ENCODE measurements at places on chromosomes 6 and 20.

- no peak for DNase-seq
These were observed 3.1 kb downstream of the FAM210B start for GRCh38 chr20:56361900-56362299.

- DNase-seq = no peak
These were observed 28.1 kb upstream of the HLA-C start for GRCh38 chr6:31299947-31300346.

GRCh38 chr20:43789593-43789992, 62.8 kb upstream of the GTSF1L start:
- DNase-seq = no peak

- DNase-seq = no peak
These were observed 46.1 kb downstream of the HLA-F start for GRCh38 chr6:29769336-29769735.

DNA sequence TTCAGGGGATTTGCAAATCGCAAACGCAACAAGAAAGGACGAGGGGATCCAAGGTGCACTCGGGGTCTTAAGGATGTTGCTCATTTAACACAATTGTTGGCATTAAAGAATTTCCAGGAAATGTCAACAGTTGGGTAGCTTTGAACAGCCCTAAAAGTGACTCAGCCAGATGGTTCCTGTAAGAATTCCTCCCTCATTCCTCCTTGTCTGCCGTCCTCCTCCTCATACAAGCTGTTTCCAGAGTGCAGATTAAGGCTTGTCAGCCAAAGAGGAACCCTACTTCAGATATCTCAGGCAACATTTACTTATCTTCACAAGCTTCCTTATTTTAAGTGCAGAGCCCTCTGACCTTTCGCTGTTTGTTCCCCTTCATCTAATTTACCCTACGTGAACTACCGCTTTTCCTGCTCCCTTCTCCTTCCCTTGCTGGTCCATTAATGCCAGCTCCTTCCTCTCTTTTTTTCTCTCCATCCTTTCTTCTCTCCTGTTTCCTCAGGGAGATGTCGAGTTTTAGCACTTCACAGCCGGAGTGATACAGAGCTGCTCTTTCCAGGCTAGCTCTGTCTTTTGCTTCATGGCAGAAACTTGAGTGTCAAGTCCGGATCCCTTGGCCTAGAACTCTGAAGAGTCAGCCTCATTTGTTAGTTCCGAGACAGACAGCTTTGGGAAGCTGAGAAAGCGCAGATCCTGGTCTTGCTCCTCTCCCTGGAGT, 26.1 kb upstream of the TBC1D7 start:
- DNase-seq = no peak

DNA sequence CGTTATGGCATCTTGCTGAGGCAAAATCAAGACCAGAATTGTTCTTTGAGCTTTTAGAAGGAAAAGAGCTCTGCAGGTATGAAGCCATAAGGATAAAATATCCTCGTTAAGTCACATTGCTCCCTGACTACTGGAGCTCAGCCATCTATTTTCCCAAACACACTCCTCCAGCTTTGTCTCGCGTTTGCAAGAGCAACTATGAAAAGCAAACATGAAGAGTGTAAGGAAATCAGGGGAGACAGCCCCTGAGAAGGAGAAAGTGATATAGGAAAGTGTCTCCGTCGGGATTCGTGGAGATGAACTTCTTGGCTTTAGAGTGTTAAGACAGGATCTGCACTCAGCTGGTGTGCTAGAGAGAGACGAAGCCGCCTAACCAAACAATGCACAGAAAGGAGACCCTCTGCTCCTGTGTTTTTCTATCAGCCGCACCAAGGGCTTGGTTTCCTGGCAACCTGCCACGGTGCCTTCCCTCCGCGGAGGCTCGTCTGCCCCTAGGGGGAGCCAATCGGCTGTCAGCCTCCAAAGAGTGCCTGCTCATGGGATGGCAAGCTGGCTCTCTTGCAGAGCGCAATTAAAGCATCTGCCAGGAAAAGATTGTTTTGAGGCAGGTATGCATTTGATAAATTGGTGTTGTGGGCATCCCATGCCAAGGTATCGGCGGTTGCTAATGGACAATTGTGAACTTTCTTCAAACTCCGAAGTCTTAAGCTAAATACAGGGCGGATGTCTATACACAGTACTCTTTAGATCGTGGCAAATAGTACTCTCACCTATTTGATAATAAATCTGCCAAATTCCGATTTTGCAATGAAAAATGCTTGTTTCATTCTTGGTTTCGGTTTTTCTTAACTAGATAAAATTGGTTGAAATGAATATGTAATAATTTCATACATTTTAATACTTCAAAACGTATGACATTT, 603.2 kb downstream of the RNF144B start:
- DNase-seq = no peak

DNA sequence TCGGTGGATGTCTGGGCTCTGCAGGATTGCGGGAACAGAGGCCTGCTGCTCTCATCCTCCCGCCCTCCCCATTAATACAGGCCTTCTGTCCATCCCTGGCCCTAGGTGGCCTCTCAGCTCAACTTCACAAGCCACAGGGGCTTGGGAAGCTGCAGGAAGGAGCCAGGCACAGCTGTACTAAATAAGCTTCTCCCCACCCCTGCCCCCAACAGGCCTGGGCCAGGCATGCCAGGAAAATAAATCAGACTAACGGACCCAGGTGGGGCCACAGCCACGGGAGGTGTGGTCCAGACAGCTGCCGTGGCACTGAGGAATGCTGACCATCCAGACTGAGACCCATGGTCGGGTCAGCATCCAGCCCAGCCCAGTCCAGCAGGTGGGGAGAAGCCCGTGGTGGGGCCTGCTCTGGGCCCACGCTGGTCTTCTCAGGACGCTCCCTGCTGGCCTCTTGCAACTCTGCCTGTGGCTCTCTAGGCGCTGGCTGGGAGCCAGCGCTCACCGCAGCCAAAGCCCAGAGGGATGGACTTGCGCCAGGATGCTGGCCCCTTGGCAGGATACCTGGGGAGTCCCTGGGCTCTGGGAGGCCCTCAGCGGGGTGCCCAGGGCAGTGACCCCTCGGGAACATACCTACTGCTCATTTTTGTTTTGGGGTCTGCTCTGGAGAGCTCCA, 8.6 kb upstream of the YTHDF1 start:
- no peak for DNase-seq

DNA sequence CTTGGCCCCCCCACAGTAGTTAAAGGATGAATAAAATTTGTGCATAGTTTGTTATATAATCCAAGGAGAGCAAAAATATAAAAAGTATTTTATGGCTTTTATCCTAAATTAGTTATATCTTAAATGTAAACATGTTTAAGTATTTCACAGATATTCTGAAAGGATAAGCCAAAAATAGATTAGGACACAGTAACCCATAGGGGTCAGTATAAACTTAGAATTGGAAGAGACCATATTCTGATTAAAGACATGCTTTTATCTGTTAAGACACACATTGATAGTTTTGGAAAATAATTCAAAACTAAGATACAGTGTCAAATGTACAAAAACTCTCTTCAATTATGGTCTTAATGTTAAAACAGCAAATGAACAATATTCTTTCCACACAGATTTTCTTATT, 4.5 kb upstream of the SERINC1 start:
- DNase-seq = no peak

- DNase-seq = no peak
These were observed 14.6 kb upstream of the ZMYND8 start for GRCh38 chr20:47370850-47371782.

DNA sequence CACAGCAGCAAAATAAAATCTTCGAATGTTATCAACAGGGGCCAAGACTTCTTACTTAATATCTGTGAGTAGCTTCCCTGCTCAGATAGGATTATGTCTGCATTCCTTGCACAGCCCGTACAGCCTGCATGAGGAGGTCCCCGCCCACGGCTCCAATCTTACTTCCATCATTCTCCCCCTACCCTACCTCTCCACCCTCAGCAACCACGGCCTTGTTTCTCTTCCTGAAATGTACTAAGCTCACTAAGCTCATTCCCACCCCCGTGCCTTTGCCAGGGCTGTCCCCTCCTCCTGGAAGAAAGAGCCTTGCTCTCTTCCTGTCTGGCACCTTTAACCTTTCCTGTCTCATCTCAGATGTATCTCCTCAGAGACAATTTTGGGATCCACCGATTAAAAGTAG, 120.4 kb downstream of the BCAS1 start:
- DNase-seq = no peak

DNA sequence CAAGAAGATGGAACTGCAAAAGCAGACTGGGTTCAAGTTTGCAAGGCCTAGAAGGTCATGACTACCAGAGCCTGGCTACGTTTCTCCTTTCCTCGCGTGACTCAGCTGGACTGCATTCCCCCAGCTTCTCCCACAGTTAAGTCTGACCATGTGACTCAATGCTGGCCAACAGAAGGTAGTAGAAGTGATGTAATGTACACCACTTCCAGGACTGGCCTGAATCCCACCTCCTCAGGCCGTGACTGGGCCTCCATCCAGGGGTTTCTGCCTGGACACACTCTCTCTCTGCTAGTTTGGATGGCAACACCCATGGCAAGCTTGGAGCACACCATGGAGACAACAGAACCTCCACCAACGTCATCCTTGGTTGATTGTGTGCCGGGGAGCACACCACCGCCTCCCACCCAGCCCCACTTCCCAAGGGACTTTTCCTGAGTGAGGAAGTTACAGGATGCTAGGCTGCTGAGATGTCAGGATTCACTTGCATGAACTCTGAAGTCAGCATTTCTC, 112.0 kb upstream of the CDYL start:
- no peak for DNase-seq

- DNase-seq = no peak
These were observed 9.6 kb downstream of the FAM83B start for GRCh38 chr6:54856129-54856528.

- DNase-seq = no peak
These were observed 28.0 kb downstream of the PLAGL2 start for GRCh38 chr20:32179515-32179914.

- no peak for DNase-seq
These were observed 7.4 kb downstream of the PERP start for GRCh38 chr6:138099832-138100231.

DNA sequence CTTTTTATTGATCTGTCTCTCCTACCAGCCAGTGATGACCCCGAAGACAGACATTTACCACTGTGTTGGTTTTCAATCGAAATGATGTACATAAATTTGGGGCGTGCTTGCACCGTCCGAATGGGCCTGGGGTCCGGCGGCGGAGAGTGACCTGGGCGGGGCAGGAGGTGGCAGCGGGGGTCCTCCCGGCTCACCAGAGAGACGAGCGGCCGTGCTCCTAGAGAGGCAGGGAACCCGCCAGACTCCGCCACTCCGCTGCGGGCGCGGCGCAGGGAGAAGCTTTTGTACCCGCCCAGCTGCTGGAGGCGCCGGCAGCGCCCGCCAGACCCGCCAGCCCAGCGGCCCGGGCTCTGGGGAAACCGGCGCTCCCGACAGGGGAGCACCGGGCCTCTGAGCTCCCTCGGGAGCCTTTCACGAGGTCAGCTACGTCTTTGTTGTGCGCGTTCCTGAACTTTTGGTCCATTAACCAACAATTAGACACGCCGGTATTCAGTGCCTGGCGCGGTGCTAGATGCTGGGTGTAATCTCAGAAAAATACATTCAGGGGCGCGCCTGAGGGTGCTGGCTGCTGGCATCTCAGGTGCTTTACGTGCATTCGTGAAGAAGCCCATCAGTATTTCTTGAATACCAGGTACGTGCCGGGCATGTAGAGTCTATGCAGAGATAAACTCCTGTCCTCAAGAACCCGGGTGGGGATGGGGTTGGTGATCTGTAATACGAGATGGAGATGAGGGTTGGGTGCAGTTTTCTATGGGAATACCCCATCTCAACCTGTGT, at the start of gene PGBD1:
Gene PGBD1, plus strand, starts transcription at position 285 of the 777 bp plus-strand sequence. CDS start 2,242 bp downstream, outside the sequence.
- peak; percentile 17 for DNase-seq

DNA sequence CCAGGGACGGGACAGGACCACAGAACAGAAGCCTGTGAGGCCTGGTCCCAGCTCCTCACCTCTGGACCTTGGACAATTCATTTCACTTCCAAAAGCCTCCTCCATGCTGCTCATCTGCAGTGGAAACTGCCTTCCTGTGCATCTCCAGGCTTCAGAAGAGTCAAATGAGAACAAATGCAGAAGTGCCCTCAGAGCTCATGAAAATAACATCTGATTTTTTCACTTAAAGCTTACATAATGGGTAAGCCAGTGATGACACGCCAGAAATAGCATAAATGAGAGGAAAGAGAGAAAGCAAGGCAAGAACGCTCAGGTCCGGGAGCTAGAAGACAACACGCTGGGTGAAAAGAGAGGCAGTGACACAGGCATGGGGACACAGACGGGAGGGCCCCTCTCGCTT, 7.9 kb downstream of the CNKSR3 start:
- no peak for DNase-seq

GRCh38 chr6:127077886-127078285, 40.6 kb upstream of the RSPO3 start:
- no peak for DNase-seq

DNA sequence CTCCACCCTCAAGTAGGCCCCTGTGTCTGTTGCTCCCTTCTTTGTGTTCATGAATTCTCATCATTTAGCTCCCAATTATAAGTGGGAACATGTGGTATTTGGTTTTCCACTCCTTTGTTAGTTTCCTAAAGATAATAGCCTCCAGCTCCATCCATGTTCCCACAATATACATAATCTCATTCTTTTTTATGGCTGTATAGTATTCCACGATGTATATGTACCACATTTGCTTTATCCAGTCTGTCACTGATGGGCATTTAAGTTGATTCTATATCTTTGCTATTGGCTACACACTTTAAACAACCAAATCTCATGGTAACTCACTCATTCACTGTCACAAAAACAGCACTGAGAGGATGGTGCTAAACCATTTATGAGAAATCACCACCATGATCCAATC, 35.5 kb upstream of the VGLL2 start:
- no peak for DNase-seq

GRCh38 chr20:9068841-9069663, at the start of gene PLCB4:
Gene PLCB4 (plus strand): TSS chr20:9069087. CDS start chr20:9307815, 238,728 bp downstream.
- DNase-seq = no peak

DNA sequence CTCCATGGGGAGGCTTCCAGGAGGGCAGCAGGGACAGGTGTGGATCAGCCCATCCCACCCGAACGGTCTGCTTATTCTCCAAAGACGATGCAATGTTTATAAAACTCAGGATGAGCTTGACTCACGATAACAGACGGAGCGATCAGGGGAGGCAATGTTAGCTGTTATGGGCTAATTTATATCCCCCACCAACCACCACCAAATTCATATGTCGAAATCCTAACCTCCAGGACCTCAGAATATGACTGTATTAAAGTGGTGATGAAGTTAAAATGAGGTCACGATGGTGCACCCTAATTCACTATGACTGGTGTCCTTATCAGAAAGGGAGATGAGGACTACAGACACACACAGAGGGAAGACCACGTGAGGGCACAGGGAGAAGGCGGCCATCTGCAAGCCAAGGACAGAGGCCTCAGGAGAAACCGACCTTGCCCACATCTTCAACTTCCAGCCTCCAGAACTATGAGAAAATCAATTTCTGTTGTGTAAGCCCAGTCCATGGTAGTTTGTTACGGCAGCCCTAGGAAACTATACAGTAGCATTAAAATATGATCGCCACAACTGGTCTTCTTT, 7.0 kb downstream of the ADTRP start:
- DNase-seq = no peak

GRCh38 chr20:41265938-41266337, 51.6 kb downstream of the ZHX3 start:
- no peak for DNase-seq

- DNase-seq = no peak
These were observed 76.2 kb upstream of the RPS6KA2 start for GRCh38 chr6:166703149-166703710.

GRCh38 chr20:5085380-5085779, 34.4 kb downstream of the PCNA start:
- DNase-seq = no peak
